ENCODE measurements at places on chromosomes 12 and 14.

DNA sequence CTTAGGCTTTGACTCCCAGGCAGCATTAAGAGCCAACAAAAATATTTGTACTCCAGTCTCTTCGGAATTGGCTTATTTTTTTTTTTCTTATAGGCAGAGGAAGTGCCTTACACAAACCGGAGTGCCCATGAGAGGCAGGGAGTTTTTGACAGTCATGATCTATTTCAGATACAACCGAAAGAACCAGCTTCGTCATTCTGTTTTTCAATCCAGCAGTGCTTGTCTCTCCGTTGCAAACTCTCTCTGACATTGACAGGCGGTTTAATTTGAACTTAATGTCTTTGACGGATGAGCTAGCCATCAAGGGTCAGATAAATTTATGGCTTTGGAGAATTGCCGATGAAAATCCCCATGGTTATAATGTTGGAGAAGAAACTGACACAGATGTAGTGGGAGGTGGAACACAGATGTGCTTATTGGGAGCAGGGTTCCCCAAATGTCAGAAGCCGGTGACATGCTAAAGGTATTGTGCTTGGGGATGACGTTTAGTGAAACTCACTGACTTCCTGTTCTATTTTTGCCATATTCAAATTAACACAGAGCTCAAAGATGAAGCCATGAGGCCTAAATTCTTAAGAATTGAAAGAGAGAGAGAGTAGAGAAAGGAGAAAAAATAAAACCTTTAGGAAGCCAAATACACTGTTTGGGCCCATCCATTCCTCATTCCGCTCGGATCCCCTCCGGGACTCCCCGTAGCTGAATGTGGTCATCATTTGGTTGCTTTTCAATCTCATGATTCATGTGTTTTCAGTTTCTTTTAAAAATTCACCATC is 59.7 kb downstream of the PLXNC1 start:
- DNase-seq = no peak

GRCh38 chr12:65896743-65897142 is 72.5 kb downstream of the HMGA2 start:
- no peak for DNase-seq

- DNase-seq = no peak
These were observed 34.3 kb downstream of the GPR65 start for GRCh38 chr14:88039197-88039596.

GRCh38 chr12:11693601-11694000 is 44.1 kb downstream of the ETV6 start:
- DNase-seq = no peak

DNA sequence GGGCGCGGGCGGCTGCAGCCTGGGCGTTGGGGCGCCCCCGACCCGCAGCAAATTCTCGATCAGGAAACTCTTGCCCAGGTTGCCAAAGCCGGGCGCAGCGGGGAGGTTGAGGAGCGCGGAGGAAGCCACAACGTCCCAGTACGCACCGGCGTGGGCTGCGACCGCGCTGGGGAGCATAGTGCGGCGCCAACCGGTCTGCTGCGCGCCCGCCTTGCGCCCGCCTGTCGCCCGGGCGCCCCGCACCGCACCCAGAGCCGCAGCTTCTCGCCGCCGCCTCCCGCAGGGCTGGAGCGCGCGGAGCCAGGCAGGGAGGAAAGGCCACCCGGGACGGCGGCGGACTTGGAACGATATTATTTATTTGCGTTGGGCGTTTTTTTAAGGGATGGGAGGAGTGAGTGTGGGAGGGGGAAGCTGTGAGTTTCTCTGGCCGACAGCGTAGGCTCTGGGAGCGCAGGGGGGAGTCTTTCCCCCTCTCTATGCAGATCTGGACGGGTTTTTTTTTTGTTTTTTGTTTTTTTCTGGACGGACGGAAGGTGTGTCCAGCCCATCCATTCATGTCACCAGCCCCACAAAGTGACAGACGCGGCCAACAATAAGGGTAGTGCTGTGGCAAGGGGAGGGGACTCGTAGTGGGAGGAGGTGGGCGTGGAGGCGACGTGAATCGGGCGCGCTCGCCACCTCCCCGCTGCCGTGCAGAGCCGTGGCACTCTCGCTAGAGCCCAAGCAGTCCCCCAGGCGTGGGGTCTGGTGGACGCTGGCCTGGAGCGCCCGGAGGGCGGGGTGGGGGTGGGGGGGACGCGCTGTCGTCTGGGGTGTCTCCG is at the start of gene DBX2:
DBX2 (minus strand) TSS at position 349 of the 821 bp plus-strand sequence; CDS start at position 177, 172 bp downstream.
- no peak for DNase-seq

DNA sequence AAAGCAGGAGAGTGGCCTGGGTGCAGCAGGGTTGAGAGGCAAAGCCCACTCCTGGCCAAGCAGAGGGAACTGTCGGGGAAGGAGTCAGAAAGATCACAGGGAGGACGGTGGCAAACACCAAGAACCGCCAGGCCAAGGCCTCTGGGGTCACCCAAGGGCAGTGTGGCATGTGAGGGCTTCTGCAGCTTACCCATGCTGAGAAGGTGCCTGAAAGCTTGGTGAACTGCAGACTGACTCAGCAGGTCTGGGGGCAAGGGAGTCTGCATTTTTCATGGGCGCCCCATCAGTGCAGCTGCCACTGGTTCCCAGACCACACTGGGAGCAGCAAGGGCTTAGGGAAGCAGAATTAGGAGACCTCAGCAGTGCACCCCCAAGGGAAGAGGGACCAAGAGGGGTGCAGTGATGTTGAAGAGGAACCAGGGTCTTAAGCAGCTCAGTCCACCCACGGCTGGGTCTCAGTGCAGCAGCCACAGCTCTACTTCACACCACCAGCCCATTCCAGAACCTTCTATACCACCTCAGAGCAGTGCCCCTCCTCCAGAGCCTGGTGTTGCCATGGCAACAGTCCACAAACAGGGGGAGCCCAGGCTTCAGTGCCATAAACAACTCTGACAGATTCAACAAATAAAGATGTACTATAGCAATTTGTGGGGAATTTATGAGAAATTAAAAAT is 59.4 kb downstream of the ITPK1 start:
- no peak for DNase-seq

Measured in iPS DF 19.7 (cell line).